ENCODE measurements at places on chromosomes 1 and 21.

DNA sequence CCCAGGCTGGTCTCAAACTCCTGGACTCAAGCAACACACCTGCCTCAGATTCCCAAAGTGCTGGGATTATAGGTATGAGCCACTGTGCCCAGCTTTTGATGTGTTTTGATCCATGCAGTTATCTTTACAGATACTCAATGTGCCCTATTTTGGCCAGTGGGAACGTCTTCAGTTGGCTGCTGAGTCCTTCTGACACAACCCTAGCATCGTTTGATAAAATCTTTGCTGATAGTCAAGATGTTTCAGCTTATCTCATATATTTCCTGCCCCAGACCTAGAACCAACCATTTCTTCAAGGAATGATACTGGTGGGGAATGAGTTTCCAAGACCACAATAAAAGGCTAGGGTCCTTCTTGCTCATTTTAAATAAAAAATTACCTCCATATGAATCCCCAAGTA lies 11.6 kb downstream of the POGZ start:
- no peak for DNase-seq

- no peak for DNase-seq
These were observed 21.6 kb downstream of the HUNK start for GRCh38 chr21:31894457-31894856.

DNA sequence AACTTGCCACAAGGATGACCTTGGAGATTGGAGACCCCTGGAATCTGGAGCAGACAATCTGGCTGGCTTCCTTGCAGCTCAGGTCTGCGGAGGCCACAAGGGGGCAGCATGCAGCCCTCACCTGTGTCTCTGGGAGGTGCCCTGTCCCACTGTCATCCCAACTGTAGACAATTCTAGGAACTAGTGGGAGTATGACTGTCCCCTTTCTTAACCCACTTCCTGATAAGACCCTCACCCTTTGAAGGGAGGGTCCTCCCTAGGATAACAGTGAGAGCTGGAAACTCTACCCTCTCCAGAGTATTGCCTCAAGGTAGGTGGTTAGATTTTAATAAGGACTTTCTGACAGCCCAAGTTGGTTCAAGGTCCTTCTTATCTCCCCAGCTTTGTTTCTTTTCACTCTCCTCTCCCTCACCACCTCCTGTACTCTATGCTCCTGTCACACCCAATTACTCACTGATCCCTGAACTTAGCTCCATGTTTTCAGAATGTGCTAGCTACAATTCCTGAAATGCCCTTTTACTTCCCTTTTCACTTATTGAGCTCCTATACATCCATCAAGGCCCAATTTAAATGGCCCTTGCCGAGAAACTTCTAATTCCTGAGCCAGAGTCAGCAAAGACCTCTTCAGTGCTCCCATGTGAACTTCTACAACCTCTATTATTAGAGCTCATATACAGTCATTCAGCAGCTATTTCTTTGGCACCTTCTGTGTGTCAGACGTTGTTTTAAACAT lies 9.2 kb upstream of the KCNQ4 start:
- DNase-seq: peak; percentile 38

DNA sequence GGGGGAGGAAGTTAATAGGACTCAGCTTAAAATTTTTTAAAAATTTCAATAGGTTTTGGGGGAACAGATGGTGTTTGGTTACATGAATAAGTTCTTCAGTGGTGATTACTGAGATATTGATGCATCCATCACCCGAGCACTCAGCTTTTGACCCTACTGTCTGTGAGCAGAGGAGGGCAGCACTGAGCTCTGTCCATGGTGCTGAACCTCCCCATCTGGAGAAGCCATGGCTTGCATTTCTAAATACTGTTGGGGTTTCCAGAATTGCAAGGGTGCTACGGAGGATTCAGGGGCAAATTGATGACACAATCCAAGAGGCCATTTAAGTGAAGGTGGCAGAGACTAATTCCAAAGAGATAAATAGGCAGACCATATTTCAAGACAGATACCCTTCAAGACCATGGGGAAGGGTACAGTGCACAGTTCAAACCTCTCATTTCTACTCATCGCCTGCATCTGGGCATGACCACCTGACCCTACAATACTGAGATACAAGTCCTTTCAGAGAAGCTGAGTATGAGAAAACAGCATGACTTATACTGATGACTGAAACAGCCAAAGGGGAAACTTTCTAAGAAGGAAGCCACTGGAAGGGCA lies 17.2 kb downstream of the SYT2 start:
- peak; percentile 39 for DNase-seq

DNA sequence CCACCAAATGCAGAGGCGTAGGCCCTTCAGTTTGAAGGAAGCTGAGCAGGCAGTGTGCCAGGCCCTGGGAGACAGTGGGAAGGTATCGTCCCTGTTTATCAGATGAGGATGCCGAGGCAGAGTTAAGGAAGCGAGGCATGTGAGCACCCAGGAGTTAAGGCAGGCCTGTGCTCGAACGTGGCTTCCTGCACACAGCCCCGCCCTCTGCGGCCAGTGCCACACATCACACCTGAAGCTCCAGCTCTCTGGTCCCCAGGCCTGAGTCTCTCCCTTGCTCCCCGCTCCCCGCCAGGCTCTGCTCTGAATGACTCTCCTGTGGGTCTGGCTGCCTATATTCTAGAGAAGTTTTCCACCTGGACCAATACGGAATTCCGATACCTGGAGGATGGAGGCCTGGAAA lies 32.1 kb downstream of the EPHX1 start:
- DNase-seq: no peak

All from CD14-positive monocyte (primary cell).